ENCODE measurements at places on chromosomes 11 and 22.
A peak's percentile ranks its signal among the peaks of the same experiment; 100 is the strongest.

DNA sequence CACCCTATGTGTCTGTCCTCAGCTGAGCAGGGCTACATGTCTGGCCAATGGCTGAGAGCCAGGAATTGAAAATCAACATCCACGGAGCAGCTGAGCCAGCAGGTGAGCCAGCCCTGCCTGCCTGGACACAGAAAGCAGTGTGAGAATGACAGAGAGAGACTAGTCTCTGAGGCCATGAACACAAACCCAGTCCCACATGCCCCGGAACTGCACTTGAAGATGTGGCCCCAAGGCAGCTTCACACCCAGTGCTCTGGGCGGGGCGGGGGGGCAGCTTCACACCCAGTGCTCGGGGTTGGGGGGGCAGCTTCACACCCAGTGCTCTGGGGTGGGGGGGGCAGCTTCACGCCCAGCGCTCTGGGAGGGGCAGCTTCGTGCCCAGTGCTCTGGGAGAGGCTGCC, 37.6 kb downstream of the TRMU start:
- DNase-seq: no peak

DNA sequence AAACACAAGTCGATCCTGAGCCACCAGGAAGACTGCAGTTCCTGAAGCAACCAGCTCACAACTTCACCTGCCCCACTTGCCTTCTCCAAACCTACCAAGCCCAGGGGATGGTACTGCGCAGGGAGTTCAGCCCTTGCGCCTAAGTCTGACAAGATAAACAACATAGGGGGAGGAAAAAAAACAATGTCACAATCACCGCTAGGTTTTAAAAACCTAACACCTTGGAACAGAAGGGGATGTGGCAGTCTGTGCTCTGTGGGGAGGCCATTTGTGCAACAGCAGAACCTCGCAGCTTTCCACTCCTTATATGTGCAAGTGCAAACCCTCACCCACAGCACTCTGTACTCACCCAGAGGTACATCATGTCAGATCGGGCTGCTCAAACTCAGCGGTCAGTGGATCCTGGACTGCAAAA, 134.2 kb downstream of the RBFOX2 start:
- DNase-seq: no peak

DNA sequence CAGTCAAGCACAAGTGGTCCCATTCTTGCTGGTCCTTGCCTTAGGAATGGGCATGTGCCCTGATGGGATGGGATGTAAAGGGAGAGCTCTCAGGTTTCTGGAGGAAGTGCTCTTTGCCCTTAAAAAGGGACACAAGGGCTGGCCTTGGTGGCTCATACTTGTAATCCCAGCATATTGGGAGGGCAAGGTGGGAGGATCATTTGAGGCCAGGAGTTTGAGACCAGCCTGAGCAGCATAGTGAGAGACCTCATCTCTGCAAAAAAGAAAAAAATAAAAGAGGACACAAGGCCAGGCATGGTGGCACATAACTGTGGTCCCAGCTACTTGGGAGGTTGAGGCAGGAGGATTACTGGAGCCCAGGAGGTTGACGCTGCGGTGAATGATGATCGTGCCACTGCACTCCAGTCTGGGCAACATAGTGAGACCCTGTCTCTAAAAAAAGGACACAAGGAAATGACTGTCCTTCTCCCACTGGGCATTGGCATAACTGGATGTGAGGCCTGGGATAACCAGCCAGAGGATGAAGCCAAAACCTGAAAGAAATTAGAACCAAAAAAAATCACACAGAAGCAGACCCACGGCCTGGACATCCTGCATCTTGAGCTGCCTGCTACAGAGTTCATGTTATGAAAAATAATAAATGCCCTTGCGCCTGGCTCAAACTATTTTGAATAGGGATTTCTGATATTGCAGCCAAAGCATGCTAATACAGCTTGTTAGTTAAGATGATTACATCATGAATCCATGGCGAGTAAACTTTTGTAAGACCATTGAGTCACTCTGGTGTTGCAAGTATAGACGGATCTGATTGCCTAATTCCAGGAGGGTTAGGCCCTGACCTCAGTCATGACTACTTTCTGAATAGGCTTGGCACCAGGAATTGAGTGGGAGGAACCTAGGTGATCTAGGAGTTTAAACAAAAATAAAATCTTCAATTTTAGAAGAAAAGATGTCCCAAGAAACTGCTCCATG, 12.9 kb upstream of the CRKL start:
- DNase-seq: no peak

DNA sequence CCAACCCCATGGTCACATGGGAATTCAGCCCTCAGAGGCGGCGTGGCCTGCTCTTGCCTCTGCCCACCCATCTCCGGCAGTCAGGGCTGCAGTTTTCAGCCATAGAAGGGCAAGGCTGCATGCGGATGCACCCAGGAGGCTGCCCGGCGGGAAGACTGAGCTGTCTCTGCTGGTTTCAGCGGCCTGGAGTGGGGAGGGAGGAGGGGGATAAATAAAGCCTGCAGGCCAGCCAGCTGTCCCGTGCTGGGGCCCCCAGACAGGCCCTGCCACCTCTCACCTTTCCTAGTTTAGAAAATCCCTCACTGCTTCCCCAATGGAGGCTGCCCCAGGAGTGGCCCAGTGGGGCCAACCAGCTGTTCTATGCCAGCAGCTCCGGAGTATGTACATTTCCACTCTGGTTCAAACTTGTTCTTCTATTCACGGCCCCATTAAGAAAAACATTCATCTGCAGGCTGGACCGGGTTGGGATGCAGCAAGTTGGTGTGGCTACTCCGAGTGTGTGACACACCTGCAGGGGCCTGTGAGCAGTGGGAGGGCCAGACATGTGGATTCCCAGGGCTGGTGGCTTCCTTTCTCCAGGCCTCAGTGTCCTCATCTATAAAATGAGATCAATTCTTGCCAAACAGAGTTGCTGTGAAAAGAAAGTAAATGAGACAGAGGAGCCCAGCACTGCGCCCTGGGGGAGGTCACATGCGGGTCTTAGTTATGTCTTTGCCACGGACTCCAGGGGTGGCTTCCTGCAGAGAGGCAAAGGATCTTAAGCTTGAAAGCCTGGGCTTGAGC, 5.0 kb downstream of the MICALL1 start:
- DNase-seq: no peak

GRCh38 chr11:116986521-116987105, 111.6 kb downstream of the SIK3 start:
- peak; percentile 12 for DNase-seq

GRCh38 chr11:77039491-77040400, 5.5 kb downstream of the B3GNT6 start:
- DNase-seq: no peak

DNA sequence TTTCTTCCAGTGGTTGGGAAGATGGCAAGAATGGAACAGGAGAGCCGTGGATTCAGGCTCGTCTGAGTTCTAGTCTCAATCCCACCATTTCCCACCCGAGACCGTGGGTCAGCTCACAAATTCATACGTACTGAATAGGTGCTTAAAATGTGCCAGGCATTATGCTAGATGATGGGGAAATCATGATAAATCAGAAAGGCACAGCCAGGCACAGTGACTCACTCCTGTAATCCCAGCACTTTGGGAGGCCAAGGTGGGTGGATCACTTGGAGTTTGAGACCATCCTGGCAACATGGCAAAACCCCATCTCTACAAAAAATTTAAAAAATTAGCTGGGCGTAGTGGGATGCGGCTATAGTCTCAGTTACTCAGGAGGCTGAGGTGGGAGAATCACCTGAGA, 7.1 kb downstream of the TRIOBP start:
- no peak for DNase-seq

GRCh38 chr11:71470946-71471345, 17.9 kb downstream of the NADSYN1 start:
- DNase-seq: no peak

- no peak for DNase-seq
Observed at GRCh38 chr22:17629641-17630040, 1.1 kb upstream of the ATP6V1E1 start.

- no peak for DNase-seq
Observed at GRCh38 chr11:2653198-2653551, 46.6 kb downstream of the KCNQ1OT1 start.

DNA sequence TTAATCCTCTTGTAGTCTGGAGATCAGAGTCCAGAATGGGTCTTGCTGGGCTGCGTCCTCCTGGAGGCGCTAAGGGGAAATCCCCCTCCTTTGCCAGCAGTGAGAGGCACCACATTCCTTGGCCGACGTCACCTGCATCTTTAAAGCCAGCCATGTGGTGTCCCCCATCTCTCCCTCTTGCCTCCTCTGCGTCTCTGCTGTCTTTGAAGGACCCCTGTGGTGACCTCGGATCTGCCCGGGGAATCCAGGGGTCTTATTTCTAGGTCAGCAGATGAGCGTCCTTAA, 27.2 kb upstream of the PARVB start:
- DNase-seq: no peak

DNA sequence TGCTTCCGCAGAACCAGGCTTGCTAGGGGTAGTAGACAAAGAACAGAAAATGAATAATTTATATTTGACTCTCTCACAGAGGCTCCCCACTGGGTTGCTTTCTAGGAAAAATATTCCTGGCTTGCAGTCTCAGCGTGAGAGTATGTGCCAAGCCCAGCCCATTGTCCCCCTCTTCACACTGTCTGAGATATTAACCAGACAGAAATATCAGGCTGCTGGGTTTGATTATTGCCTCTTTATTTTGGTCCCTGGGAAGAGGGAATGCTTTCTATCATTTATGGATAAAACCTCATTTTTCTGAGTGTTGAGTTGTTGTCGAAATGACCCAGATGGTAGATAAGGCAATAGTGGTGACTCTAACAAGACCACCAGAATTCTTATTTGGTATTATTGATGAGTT, 367.9 kb downstream of the METTL15 start:
- no peak for DNase-seq

DNA sequence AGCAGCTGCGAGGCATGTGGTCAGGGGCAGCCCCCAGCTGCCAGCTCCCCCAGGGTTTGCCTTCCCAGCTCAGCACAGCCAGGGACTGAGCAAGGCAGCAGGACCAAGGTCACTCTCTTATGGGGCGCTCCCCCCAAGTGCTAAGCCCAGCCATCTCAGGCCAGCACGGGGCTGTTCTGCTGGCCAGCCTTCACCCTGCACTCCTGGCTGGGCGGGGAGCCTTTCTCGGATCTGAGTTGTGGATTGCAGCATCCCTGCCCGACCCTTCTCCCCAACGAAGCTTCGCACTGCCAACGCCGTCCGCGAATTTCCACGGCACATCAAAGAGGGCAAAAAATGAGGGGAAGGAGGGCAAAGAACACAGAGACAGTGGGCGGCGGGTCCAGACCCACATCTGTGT, 42.5 kb upstream of the GAL start:
- DNase-seq: no peak

- no peak for DNase-seq
Observed at GRCh38 chr11:101960231-101960630, 43.9 kb upstream of the ANGPTL5 start.

GRCh38 chr11:4887591-4887990, 5.9 kb downstream of the OR51T1 start:
- no peak for DNase-seq

DNA sequence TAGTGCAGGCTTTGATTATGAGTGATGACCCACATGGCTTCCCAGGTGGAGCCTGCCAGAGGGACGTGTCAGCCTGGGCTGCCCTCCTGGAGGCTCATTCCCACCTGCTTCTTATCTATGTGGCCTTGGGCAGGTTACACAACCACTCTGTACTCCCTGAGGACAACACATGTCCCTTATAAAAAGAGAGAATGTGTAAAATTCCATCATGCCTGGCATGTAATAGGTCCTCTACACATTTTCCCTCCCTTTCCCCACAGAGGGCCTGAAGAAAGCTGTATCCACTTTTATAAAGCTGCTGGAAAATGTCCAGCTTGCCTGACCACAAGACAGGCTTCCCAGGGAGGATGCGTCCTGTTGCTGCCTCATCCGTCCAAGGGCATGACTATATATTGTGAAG, 55.0 kb upstream of the VSTM5 start:
- no peak for DNase-seq

- no peak for DNase-seq
Observed at GRCh38 chr11:101129203-101129943, at the start of gene PGR. Gene PGR, minus strand, starts transcription at chr11:101129813. Its CDS starts 743 bp downstream, at chr11:101129070.

- no peak for DNase-seq
Observed at GRCh38 chr11:134743820-134744195, 331.8 kb upstream of the B3GAT1 start.

Data from NCI-H2029 treated with DMSO at 0.1 percent for 48 hours (cell line).